Osteocyte (in vitro differentiated cells): ENCODE measurements at places on chromosomes 12 and 14. TPM values are rescaled to one million over a fixed set of nuclear protein-coding genes. Genes with fewer than 3 reads are reported as not detected.

The SAMD15 gene
- 1.9 and 2.2 TPM in 2 replicates for total RNA-seq

The RASAL1 gene
- not detected in 2 replicates for total RNA-seq

The GLIPR1L2 gene
- total RNA-seq: 0.78 and 1.2 TPM in 2 replicates

The SLC25A47 gene
- not detected in 2 replicates for total RNA-seq

The POU6F1 gene
- total RNA-seq: 19.2 and 20.6 TPM in 2 replicates

The IFNG gene
- not detected in 2 replicates for total RNA-seq

The CMA1 gene
- not detected in 2 replicates for total RNA-seq

The CLEC4D gene
- total RNA-seq: not detected in 2 replicates

DNA sequence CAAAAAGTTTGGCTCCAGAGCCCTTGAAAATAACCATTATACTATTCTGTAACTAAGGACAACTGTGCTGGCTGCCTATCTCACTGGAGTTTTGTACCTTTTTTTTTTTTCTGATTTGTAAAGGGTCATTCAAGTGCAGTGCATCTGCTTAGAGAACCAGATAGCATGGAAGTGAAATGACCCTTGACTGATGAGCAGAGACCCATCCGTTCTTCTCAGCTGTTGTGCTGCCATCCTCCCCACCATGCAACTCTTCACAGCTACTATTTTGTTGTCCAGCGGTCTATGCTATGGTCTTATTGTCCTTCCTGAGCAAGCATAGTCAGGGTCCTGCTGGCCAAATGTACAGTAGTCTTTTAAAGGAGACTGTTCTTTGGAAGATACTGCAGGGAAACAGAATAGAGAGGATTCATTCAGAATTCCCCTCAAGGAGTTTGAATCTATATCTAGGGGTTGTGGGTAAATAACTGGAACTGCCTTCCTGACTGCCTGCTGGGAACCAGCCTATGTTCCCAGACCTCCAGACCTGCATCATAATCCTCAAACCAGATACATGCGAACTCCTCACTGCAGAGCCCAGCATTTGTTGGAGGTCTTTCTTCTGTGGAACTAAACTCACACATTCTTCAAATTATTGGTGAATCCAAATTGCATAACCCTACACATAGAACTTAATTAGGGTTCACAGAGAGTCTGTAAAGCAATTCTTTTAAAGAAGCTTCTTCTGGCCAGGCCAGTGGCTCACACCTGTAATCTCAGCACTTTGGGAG lies 41.1 kb downstream of the GPR19 start:
- H3K4me1 ChIP-seq: peaks cover 8% of the 10 kb centered on the region
- DNase-seq: no peak
- H3K36me3 ChIP-seq: no peaks in the 10 kb centered on the region
- H3K4me3 ChIP-seq: no peak overlapping the region

GRCh38 chr12:30197392-30198057 lies 413.8 kb upstream of the TMTC1 start:
- no peaks in the 10 kb centered on the region for H3K36me3 ChIP-seq
- H3K4me1 ChIP-seq: peaks cover 12% of the 10 kb centered on the region
- H3K27ac ChIP-seq: peak overlapping the region; percentile 28
- H3K4me3 ChIP-seq: no peak overlapping the region
- DNase-seq: no peak

GRCh38 chr12:14772946-14773345 lies 30.3 kb downstream of the WBP11 start:
- H3K4me1 ChIP-seq: peaks cover 60% of the 10 kb centered on the region
- H3K36me3 ChIP-seq: peaks cover 4% of the 10 kb centered on the region
- no peak overlapping the region for H3K4me3 ChIP-seq
- no peak for DNase-seq
- no peaks in the 10 kb centered on the region for H3K27me3 ChIP-seq
- no peak overlapping the region for H3K27ac ChIP-seq

GRCh38 chr12:110403976-110404682 lies 621 bp upstream of the ANAPC7 start:
- peak; percentile 89 for DNase-seq
- H3K4me3 ChIP-seq: peak overlapping the region; percentile 100
- H3K27ac ChIP-seq: peak overlapping the region; percentile 100
- H3K36me3 ChIP-seq: peaks cover 13% of the 10 kb centered on the region

GRCh38 chr14:28877923-28878322 lies 111.3 kb downstream of the FOXG1 start:
- DNase-seq: no peak
- no peak overlapping the region for H3K27ac ChIP-seq
- H3K4me1 ChIP-seq: no peaks in the 10 kb centered on the region
- no peaks in the 10 kb centered on the region for H3K36me3 ChIP-seq

GRCh38 chr12:129213551-129213950 lies 360.3 kb downstream of the GLT1D1 start:
- H3K27me3 ChIP-seq: no peaks in the 10 kb centered on the region
- no peaks in the 10 kb centered on the region for H3K4me1 ChIP-seq
- DNase-seq: no peak
- no peaks in the 10 kb centered on the region for H3K36me3 ChIP-seq
- H3K27ac ChIP-seq: no peak overlapping the region

GRCh38 chr14:82438436-82438835 lies 904.8 kb upstream of the SEL1L start:
- no peak overlapping the region for H3K27ac ChIP-seq
- no peak overlapping the region for H3K4me3 ChIP-seq
- no peaks in the 10 kb centered on the region for H3K4me1 ChIP-seq
- no peak for DNase-seq
- H3K36me3 ChIP-seq: no peaks in the 10 kb centered on the region

DNA sequence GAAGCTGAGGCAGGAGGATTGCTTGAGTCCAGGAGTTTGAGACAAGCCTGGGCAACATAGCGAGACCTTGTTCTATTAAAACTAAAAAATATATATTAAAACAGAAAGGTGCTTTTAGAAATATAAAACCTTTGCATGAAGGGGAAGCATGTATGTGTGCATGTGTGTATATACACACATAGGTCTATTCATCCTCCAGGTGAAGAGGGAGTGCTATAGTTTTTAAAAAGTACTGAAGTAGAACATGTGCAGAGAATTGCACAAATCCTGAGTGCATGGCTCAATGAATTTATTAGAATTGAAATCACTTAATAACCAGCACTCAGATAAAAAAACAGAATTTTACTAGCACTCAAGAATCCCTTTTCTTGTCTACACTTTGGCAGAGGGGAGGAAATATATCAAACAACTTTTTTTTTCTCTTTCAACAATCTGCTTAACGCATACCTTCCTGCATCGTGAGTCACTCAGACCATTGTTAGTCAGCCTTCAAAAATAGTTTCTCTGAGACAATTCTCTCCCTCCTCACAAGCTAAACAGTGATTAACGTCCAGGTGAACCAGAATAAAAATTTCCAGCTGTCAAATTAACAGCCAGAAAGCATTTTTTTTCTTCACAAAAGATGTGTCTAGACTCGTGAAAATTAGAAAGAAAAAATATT lies 17.7 kb upstream of the NEDD1 start:
- H3K27me3 ChIP-seq: peaks cover 21% of the 10 kb centered on the region
- no peak for DNase-seq
- H3K27ac ChIP-seq: no peak overlapping the region
- H3K36me3 ChIP-seq: no peaks in the 10 kb centered on the region
- H3K4me3 ChIP-seq: no peak overlapping the region
- no peaks in the 10 kb centered on the region for H3K4me1 ChIP-seq

DNA sequence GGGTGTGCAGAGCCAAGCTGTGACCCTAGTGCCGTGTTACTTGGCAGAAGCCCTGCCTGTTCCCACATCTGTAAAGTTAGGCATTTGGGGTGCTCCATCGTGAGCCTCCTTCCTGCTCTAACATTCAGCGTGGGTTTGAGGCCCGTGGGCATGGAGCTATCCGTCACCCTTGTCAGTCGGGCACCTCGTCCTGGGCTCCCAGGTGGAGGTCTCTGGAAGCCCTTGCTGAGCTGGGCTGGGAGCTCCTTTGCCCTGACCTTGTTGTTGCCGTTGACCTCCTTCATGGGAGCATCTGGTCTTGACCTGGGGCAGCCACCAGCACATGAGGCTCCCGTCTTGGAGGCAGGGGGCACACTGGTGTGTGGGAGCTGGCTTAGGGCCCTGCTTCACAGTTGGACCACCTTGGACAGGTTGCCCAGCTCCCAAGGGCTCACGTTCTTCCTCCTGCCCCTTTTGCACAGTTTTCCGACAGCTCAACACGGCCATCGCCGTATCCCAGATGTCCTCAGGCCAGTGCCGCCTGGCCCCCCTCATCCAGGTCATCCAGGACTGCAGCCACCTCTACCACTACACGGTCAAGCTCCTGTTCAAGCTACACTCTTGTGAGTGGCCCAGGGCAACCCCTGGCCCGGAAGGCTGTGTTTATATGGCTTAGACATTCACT lies 18.5 kb downstream of the HIP1R start:
- no peak overlapping the region for H3K4me3 ChIP-seq
- H3K36me3 ChIP-seq: no peaks in the 10 kb centered on the region
- no peaks in the 10 kb centered on the region for H3K27me3 ChIP-seq
- no peak for DNase-seq

- H3K27me3 ChIP-seq: no peaks in the 10 kb centered on the region
- H3K4me1 ChIP-seq: peaks cover 38% of the 10 kb centered on the region
- DNase-seq: no peak
- no peaks in the 10 kb centered on the region for H3K36me3 ChIP-seq
Observed at GRCh38 chr14:34872822-34873588, 2.2 kb downstream of the BAZ1A start.

DNA sequence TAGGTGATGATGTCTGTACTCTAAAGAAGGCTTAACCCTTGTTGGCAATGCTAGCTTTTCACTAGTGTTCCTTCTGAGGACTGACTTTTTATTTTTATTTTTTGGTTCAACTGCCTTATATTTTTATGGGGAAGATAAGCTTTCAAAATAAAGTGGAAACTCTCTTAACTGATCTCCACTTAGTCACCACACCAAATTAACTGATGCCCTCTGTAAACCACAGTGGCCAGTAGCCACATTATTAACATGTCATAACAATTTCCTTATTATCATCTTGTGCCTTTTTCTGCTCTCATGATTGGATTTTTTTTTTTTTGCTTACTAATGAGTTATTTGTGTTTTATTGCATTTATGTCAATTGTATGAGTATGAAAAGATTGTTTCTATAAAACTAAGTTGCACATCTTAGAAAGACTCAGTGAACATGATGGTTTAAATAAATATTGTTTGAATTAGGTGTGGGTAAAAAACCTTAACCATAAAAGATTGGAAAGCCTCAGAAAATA lies 56.9 kb downstream of the SCFD1 start:
- DNase-seq: no peak
- H3K27me3 ChIP-seq: no peaks in the 10 kb centered on the region
- H3K27ac ChIP-seq: no peak overlapping the region
- H3K36me3 ChIP-seq: peaks cover 49% of the 10 kb centered on the region
- no peak overlapping the region for H3K4me3 ChIP-seq

- H3K4me3 ChIP-seq: no peak overlapping the region
- peaks cover 4% of the 10 kb centered on the region for H3K36me3 ChIP-seq
- no peak overlapping the region for H3K27ac ChIP-seq
- no peaks in the 10 kb centered on the region for H3K27me3 ChIP-seq
- no peak for DNase-seq
Observed at GRCh38 chr12:58819345-58819744, 101.0 kb downstream of the LRIG3 start.

GRCh38 chr12:110171636-110172035 lies 47.5 kb downstream of the IFT81 start:
- no peaks in the 10 kb centered on the region for H3K27me3 ChIP-seq
- no peak for DNase-seq
- H3K36me3 ChIP-seq: peaks cover 22% of the 10 kb centered on the region
- no peak overlapping the region for H3K27ac ChIP-seq
- no peak overlapping the region for H3K4me3 ChIP-seq
- peaks cover 3% of the 10 kb centered on the region for H3K4me1 ChIP-seq

DNA sequence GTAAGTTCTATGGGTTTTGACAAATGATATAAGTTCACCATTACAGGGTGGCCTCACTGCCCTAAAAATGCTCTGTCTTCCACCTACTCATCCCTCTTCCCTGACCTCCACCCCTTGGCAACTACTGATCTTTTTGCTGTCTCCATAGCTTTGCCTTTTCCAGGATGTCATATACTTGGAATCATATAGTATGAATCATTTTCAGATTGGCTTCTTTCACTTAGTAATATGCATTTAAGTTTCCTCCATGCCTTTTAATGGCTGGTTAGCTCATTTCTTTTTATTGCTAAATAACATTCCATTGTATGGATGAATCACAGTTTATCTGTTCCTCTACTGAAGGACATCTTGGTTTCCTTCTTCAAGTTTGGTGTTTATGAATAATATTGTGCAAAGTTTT lies 14.0 kb upstream of the PEX5 start:
- H3K4me3 ChIP-seq: no peak overlapping the region

DNA sequence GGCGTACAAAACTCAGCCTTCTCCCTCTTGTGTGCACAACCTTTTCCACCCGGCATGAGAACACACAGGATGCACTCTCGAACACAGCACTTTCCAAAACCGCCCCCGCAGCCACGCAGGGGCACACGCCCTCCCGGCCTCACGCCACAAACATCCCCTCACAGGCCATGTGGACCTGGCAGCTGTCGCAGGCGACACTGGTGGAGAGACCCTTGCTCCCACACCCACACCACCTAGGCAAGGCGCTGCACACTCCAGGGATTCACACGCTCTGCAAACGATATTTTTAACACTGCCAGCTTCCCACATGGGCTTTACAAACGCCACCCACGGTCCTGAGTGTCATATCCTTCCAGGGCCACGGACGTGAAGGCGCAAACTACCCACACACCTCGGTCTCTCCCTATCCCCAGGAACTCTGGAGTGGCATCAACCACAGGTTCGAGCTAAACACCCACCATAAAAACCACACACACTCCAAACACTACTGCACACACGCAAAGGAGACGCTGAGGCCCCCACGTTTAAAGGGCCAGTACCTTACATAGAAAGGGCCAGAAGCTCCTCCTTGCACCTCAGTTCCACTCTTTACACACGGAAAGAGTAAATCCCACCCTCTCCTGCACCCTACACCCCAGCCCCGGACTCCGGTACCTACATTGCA lies 12.4 kb upstream of the ITGB7 start:
- H3K27me3 ChIP-seq: no peaks in the 10 kb centered on the region
- H3K4me3 ChIP-seq: peak overlapping the region; percentile 80
- H3K36me3 ChIP-seq: peaks cover under 1% of the 10 kb centered on the region
- no peak for DNase-seq

- no peak overlapping the region for H3K27ac ChIP-seq
- no peak for DNase-seq
- peaks cover 14% of the 10 kb centered on the region for H3K36me3 ChIP-seq
- no peaks in the 10 kb centered on the region for H3K27me3 ChIP-seq
Observed at GRCh38 chr12:55915482-55915859, 12.2 kb downstream of the PYM1 start.
